Bronchial epithelial cell (primary cell): ENCODE measurements at places on chromosomes 4 and X. TPM values are rescaled to one million over a fixed set of nuclear protein-coding genes. Genes with fewer than 3 reads are reported as not detected.

AFF1 gene
- 9.2 and 11.9 TPM in 2 replicates for total RNA-seq

MXRA5 gene
- total RNA-seq: 0.26 and 0.53 TPM in 2 replicates

NXF2 gene
- not detected in 2 replicates for total RNA-seq

ZAR1 gene
- total RNA-seq: under 0.01 TPM in 1 of 2 replicates, not detected in the other

C4orf51 gene
- not detected in 2 replicates for total RNA-seq

RASL11B gene
- total RNA-seq: 0.77 and 1.3 TPM in 2 replicates

BTC gene
- total RNA-seq: 1.1 and 2.4 TPM in 2 replicates

NDST3 gene
- not detected in 2 replicates for total RNA-seq

MAGEE2 gene
- total RNA-seq: not detected in 2 replicates

SSX1 gene
- not detected in 2 replicates for total RNA-seq

DMP1 gene
- not detected in 2 replicates for total RNA-seq

GATA1 gene
- not detected in 2 replicates for total RNA-seq

KDR gene
- total RNA-seq: under 0.01 TPM in 1 of 2 replicates, not detected in the other

HS3ST1 gene
- 1.8 and 2.4 TPM in 2 replicates for total RNA-seq

EIF1AX gene
- total RNA-seq: 29.2 and 55.0 TPM in 2 replicates

SH3TC1 gene
- total RNA-seq: 32.1 and 33.5 TPM in 2 replicates

PDE6B gene
- total RNA-seq: 0.64 TPM in 1 of 2 replicates, not detected in the other

IRF2 gene
- 15.2 and 16.1 TPM in 2 replicates for total RNA-seq

ARR3 gene
- total RNA-seq: not detected in 2 replicates

TMEM255A gene
- total RNA-seq: not detected in 2 replicates

SPANXN3 gene
- not detected in 2 replicates for total RNA-seq

SLC7A11 gene
- total RNA-seq: 126 and 129 TPM in 2 replicates

CDKL5 gene
- total RNA-seq: 2.6 and 4.5 TPM in 2 replicates

COL25A1 gene
- under 0.01 TPM in 2 replicates for total RNA-seq

ZCCHC18 gene
- not detected in 2 replicates for total RNA-seq

CENPVL2 gene
- not detected in 2 replicates for total RNA-seq

MAGEA12 gene
- total RNA-seq: not detected in 2 replicates

DTHD1 gene
- total RNA-seq: under 0.01 TPM in 2 replicates

CT45A9 gene
- total RNA-seq: not detected in 2 replicates

RTL9 gene
- total RNA-seq: not detected in 2 replicates

TRMT10A gene
- total RNA-seq: 12.1 and 14.6 TPM in 2 replicates

INTU gene
- 3.9 and 6.7 TPM in 2 replicates for total RNA-seq

TEX13C gene
- total RNA-seq: not detected in 2 replicates

UTP3 gene
- total RNA-seq: 15.0 and 18.2 TPM in 2 replicates

STOX2 gene
- 1.3 and 2.4 TPM in 2 replicates for total RNA-seq

PARM1 gene
- 0.13 TPM in 1 of 2 replicates, not detected in the other for total RNA-seq

STK26 gene
- 47.9 and 49.9 TPM in 2 replicates for total RNA-seq
